Sigmoid colon (tissue), 7 donors: ENCODE measurements at places on chromosomes 7 and 10. TPM values are rescaled to one million over a fixed set of nuclear protein-coding genes. Genes with fewer than 3 reads are reported as not detected.

DNA sequence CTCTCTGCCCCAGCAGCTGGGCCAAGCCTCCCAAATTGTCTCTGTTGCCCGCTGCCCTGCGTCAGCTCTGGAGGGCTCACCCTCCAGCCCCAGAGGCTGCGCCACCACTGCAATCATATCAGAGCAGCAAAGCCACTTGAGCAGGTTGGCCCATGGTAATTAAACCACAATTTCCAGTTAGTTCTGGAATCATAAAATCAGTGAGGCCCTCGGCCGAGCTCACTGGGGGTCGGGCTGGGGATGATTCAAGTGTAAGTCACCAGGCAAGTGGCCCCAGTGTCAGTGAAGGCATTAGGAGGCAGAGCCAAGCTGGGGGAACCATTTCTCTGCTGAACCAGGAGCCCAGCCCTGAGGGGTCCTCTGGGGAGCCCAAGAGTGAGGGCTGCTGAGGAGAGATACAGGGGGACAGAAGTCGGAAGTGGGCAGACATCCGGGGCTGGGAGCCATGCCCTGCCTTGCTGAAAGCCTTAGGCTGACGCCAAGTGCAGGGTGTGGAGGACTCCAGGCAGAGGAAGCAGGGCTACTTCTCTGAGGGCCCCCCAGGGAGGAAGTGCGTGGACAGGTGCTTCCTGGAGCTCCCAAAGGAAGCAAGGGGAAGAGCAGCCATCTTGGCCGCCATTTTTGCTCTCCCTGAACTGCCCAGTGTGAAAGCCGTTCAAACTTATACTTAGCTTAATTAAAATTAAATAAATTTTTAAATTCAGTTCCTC lies 29.5 kb upstream of the SLC29A3 start:
- H3K4me3 ChIP-seq = no peak overlapping the region
- no peaks in the 10 kb centered on the region for H3K4me1 ChIP-seq
- H3K27me3 ChIP-seq = no peaks in the 10 kb centered on the region
- H3K36me3 ChIP-seq = no peaks in the 10 kb centered on the region
- DNase-seq = no peak

DNA sequence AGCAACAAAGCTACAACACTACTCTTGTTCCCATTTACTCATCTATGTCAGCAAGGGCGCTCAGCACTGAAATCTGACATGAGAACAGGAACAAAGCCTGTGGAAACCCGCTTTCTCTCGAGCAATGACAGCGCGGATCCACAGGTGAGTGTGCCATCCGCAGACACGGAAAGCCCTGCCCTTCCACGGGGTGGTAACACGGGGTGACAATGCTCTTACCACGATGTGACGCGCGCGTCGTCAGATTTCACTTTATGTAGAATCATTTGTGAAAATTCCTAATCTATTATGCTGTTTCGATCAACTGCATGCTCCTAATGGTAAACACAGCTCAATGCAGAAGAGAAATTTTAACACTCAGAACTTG lies 34.4 kb downstream of the ZFAND2A start:
- H3K4me3 ChIP-seq = no peak overlapping the region
- peaks cover 3% of the 10 kb centered on the region for H3K36me3 ChIP-seq
- H3K27me3 ChIP-seq = no peaks in the 10 kb centered on the region

GRCh38 chr10:85642421-85643170 lies 724.0 kb downstream of the GRID1 start:
- no peak overlapping the region for H3K27ac ChIP-seq
- no peaks in the 10 kb centered on the region for H3K36me3 ChIP-seq
- no peak for DNase-seq
- H3K27me3 ChIP-seq = no peaks in the 10 kb centered on the region
- H3K4me3 ChIP-seq = no peak overlapping the region

- no peaks in the 10 kb centered on the region for H3K36me3 ChIP-seq
- no peak overlapping the region for H3K4me3 ChIP-seq
- no peaks in the 10 kb centered on the region for H3K4me1 ChIP-seq
- no peak for DNase-seq
Measured at GRCh38 chr10:21501731-21502347, 23.6 kb downstream of the SKIDA1 start.

GRCh38 chr7:114663502-114663901 lies 248.9 kb downstream of the FOXP2 start:
- no peaks in the 10 kb centered on the region for H3K27me3 ChIP-seq
- H3K4me1 ChIP-seq = peaks cover 37% of the 10 kb centered on the region
- H3K4me3 ChIP-seq = no peak overlapping the region

- H3K36me3 ChIP-seq = no peaks in the 10 kb centered on the region
- H3K4me1 ChIP-seq = peaks cover 26% of the 10 kb centered on the region
- H3K27ac ChIP-seq = peak overlapping the region; percentile 63
- H3K4me3 ChIP-seq = no peak overlapping the region
- no peaks in the 10 kb centered on the region for H3K27me3 ChIP-seq
Measured at GRCh38 chr10:24958091-24958720, 5.8 kb upstream of the PRTFDC1 start.

DNA sequence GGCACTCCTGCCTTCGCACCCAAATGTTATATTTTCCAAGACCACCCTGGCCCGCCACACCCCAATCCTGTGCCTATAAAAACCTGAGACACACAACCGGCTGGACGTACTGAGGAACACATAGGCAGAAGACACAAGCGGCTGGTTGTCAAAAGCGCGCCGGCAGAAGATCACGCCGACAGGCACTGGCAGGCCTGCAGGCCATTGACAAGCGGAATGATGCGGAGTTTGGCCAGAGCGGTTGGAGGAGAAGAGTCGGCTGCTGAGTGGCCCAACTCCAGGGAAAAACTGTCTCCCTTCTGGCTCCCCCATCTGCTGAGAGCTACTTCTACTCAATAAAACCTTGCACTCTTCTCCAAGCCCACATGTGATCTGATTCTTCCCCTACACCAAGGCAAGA lies 39.7 kb upstream of the SAMD8 start:
- no peak overlapping the region for H3K27ac ChIP-seq
- no peaks in the 10 kb centered on the region for H3K27me3 ChIP-seq
- no peak for DNase-seq
- no peaks in the 10 kb centered on the region for H3K36me3 ChIP-seq
- H3K4me3 ChIP-seq = no peak overlapping the region

- H3K27me3 ChIP-seq = no peaks in the 10 kb centered on the region
- peak overlapping the region; percentile 76 for H3K27ac ChIP-seq
- no peak overlapping the region for H3K4me3 ChIP-seq
- peak; percentile 75 for DNase-seq
- no peaks in the 10 kb centered on the region for H3K36me3 ChIP-seq
Measured at GRCh38 chr7:159098811-159099655, 45.6 kb downstream of the VIPR2 start.

DNA sequence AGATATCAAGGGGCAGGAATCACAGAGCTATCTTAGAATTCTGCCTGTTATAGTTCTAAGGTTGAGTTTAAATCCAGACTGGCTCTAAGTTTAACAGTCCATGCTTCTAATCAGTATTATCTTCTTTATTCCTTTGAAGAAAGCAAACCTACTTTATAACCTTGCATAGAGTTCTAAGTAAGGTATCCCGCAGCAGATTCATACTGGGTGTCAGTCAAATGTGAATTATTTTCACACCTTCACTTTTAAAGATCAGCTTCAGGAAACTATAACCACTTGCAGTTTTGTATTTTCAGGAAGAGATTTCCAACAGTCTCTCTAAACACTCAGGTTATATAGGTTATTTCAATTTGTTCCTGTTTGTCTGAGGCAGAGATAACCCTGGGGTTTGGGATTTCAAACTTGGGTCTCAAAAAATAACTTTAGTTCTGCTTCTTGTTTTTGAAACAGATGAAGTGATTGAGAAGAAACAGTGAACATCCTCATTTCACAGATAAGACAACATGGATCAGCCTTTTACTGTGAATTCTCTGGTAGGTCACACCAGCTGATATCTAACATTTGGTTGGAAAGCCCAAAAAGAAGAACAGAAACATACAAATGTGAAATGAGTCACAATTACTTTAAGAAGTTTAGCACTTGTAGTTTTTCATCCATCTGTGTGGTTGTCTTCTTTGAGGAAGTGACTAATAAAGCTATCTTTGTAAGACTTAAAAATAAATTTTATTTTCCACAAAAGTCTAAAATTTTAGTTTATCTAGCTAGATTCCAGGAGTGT lies 21.4 kb downstream of the STAMBPL1 start:
- H3K27ac ChIP-seq = peak overlapping the region; percentile 30
- no peaks in the 10 kb centered on the region for H3K27me3 ChIP-seq
- no peaks in the 10 kb centered on the region for H3K4me1 ChIP-seq
- no peak overlapping the region for H3K4me3 ChIP-seq
- no peak for DNase-seq

- no peaks in the 10 kb centered on the region for H3K27me3 ChIP-seq
Measured at GRCh38 chr7:25386311-25386744, 158.0 kb upstream of the NPVF start.

DNA sequence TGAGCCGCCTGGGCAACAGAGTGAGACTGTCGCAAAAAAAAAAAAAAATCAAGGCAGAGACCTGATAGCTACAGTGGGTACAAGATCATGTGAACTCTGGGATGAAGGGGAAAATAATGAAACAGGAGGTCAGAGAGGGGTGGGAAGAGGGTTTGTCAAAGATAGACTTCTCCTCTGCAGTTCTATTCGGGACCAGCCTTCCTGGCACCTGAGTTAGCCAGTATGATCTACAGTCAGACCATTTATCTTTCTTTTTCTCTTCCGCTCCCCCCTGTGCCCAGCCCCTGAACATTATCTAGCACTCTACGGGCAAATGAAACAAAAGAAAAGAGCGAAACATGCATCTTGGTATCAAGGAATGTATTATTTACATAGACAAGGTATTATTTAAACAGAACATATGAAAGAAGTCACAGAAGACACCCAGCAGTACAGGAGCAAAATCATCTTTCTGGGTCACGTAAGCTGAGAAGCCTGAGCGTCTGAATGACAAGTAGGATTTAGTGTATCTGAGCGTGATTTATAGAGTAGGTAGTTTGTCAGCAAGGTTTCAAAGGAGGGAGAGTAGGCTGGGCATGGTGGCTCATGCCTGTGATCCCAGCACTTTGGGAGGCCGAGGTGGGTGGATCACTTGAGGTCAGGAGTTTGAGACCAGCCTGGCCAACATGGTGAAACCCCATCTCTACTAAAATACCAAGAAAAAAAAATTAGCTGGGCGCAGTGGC lies 109.0 kb downstream of the PRKCQ start:
- no peak overlapping the region for H3K4me3 ChIP-seq
- no peak for DNase-seq
- no peaks in the 10 kb centered on the region for H3K36me3 ChIP-seq
- H3K4me1 ChIP-seq = no peaks in the 10 kb centered on the region
- H3K27ac ChIP-seq = no peak overlapping the region

GRCh38 chr10:31921031-31921430 lies 7.6 kb downstream of the ARHGAP12 start:
- H3K4me3 ChIP-seq = no peak overlapping the region
- H3K4me1 ChIP-seq = peaks cover 19% of the 10 kb centered on the region
- no peak overlapping the region for H3K27ac ChIP-seq
- DNase-seq = no peak

DNA sequence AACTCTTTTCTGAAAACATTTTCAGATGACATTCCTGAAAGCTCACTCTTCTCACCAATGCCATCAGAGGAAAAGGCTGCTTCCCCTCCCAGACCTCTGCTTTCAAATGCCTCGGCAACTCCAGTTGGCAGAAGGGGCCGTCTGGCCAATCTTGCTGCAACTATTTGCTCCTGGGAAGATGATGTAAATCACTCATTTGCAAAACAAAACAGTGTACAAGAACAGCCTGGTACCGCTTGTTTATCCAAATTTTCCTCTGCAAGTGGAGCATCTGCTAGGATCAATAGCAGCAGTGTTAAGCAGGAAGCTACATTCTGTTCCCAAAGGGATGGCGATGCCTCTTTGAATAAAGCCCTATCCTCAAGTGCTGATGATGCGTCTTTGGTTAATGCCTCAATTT lies 16.5 kb downstream of the ANLN start:
- no peak overlapping the region for H3K27ac ChIP-seq
- H3K36me3 ChIP-seq = no peaks in the 10 kb centered on the region
- no peaks in the 10 kb centered on the region for H3K27me3 ChIP-seq
- DNase-seq = no peak

DNA sequence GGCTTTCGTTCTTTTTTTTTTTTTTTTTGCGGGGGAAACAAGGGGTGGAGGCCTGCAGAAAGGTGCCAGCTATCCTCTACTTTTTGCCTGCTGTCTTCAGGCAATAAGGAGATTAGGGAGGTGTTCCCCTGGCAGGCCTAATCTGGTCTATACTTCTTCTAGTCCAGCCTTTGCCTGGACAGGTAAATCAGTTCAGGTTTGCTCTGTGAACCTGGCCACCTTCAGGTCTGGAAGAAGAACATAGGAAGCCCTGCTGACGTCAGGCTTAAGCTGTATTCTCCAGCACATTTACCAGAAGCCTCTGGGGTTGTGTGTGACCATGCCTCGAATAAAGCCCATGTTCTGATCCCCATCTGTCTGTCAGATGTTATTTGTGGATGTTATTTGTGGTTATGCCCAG lies 115.4 kb downstream of the SDK1 start:
- no peaks in the 10 kb centered on the region for H3K36me3 ChIP-seq
- H3K27me3 ChIP-seq = no peaks in the 10 kb centered on the region
- H3K4me1 ChIP-seq = no peaks in the 10 kb centered on the region
- DNase-seq = no peak

DNA sequence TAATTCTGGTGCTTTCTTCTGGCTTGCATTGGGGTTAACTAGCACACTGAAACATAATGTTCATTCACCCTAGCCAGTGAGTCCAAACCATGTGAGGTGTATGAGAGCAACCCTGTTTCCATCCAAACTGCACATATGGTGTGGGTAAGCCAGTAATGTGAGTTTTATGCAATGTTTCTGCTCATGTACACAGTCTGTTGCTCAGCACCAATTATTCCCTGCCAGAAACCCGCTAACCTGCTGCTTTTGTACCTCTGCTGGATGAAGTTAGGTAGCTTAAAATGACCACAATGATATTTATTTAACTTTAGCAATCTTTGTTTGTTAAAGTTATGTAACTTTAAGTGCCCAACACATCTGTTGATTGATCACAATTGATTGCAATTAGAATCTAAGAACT lies 93.7 kb upstream of the RPA3 start:
- no peak overlapping the region for H3K27ac ChIP-seq
- no peak overlapping the region for H3K4me3 ChIP-seq
- H3K27me3 ChIP-seq = no peaks in the 10 kb centered on the region
- H3K36me3 ChIP-seq = no peaks in the 10 kb centered on the region

- DNase-seq = no peak
- H3K36me3 ChIP-seq = no peaks in the 10 kb centered on the region
- no peaks in the 10 kb centered on the region for H3K4me1 ChIP-seq
- H3K27me3 ChIP-seq = no peaks in the 10 kb centered on the region
Measured at GRCh38 chr7:24945899-24946298, 34.1 kb downstream of the OSBPL3 start.

GRCh38 chr10:35511647-35512046 lies 93.5 kb upstream of the GJD4 start:
- DNase-seq = no peak
- H3K4me3 ChIP-seq = no peak overlapping the region
- peaks cover 8% of the 10 kb centered on the region for H3K36me3 ChIP-seq
- peaks cover 11% of the 10 kb centered on the region for H3K4me1 ChIP-seq

- no peak overlapping the region for H3K4me3 ChIP-seq
- H3K27ac ChIP-seq = no peak overlapping the region
- no peaks in the 10 kb centered on the region for H3K4me1 ChIP-seq
- H3K36me3 ChIP-seq = no peaks in the 10 kb centered on the region
Measured at GRCh38 chr10:91341686-91342085, 68.5 kb upstream of the HECTD2 start.

The PLPP4 gene
- 2.6 TPM for total RNA-seq

The FAM180A gene
- total RNA-seq = 0.95 TPM

The EPHA1 gene
- total RNA-seq = not detected

The DLX5 gene
- not detected for total RNA-seq

The NUP205 gene
- total RNA-seq = 21.9 TPM

The SP8 gene
- not detected for total RNA-seq

The SLC16A9 gene
- total RNA-seq = 0.36 TPM

The LIPN gene
- total RNA-seq = 1.4 TPM

The HMX3 gene
- total RNA-seq = not detected

The CALML3 gene
- total RNA-seq = not detected

The GDF2 gene
- total RNA-seq = not detected

The NXPH1 gene
- not detected for total RNA-seq

The DYNC1I1 gene
- 65.2 TPM for total RNA-seq

The SUN1 gene
- 125 TPM for total RNA-seq
